ENCODE measurements at places on chromosomes 3 and 15.

GRCh38 chr3:59180006-59180405 is 130.2 kb upstream of the CFAP20DC start:
- DNase-seq: no peak

DNA sequence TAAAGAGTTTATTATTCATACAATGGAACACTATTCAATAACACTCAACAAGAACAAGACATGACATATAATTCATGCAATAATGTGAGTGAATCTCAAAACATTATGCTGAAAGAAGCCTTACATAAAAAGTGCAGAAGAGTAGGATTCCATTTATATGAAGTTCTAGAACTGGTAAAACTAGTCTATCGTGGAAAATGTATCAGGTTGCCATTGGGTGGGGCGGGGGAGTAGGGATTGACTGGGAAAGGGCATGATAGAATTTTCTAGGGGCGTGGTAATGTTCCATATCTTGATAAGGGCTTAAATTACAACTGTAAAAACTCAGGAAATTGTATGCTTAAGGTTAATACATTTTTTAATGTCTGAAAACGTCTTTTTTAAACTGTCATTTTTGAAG is 247.9 kb downstream of the SATB1 start:
- no peak for DNase-seq

GRCh38 chr3:187044206-187044605 is 95.1 kb downstream of the RPL39L start:
- no peak for DNase-seq

GRCh38 chr3:71050166-71050537 is 533.4 kb downstream of the FOXP1 start:
- DNase-seq: no peak

GRCh38 chr15:99656205-99656604 is 77.0 kb downstream of the LYSMD4 start:
- DNase-seq: no peak

DNA sequence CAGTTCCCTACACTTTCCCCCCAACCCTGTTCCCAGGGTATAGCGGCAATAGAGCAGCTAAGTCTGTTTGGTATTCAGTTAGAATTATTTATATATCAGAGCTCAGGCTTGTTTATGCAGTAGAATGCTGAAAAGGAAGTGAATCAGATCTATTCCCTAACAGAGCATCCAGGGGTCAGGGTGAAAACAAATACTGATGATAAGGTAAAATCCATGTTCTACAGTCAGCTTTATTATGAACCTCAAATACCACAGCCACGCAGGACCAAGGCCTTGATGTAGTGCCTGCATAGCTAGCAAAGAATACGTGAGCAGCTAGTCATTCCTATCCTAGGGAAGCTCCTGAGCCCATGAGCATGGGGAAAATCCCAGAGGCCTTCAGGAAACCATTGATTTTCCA is 229.7 kb upstream of the ICE2 start:
- no peak for DNase-seq

DNA sequence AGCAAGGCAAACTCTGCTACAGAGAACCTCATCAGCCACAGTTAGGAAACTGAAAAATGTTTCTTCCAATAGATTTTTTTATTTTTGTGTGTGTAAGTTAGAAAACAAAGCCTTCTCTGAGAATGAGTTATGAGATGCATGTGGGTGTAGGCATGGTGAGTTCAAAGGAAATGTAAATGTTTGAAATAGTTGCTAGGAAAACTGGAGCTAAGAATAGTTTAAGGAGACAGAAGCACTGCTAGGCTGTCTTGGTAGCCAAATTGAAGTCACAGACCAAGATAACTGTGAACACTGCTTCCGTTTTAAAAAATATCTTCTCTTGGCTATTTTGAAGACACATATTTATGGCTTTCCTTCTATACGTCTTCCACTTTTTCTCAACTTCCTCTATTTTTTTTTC is 1501.2 kb upstream of the CADM2 start:
- DNase-seq: no peak

DNA sequence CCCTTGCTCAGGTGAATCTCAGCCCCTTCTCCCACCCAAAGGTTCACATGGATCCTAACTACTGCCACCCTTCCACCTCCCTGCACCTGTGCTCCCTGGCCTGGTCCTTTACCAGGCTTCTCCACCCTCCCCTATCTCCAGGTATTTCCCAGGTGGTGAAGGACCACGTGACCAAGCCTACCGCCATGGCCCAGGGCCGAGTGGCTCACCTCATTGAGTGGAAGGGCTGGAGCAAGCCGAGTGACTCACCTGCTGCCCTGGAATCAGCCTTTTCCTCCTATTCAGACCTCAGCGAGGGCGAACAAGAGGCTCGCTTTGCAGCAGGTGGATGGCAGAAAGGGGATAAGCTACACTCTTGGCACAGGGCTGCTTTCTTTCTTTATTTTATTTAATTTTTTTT is 4.5 kb downstream of the FAM131A start:
- no peak for DNase-seq

DNA sequence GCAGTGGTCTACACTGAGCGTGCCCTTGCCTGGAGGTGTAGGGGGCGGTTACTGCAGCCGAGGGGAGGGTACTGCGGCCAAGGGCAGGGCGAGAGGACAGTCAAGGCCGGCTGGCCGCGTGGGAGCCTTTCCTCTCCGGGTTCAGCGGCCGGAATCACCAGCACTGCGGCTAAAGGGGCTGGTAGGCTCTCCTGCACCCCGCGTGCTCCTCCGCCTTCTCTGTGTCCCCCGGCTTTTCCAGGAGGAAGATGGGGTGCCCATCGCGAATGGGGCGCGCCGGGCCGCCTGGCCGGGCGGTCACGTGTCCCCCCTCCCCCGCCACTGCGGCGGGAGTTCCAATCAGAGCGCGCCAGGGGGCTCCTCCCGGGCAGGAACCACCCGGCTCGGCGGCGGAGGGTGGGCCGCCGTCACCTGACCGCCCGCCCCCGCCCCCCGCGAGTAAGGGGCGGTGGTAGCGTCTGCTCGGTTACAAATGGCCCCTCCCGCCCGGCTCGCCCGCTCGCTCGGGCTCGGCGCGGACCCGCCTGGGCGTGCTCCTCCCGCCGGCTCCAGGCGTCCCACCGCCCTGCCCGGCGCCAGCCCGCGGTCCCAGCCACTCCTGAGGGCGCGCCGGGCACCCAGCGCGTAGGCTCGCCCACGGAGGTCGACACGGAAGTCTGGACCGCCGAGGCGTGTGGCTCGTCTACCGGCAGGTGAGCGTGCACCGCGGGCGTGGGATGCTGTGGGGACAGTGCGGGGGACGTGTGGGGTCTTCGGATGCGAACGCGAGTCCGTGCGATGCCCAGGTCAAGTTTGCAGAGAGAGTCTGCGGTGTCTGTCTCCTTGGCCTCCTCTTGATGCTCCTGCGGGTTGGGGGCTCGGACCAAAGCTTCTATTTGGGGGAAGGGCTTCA is 242.6 kb upstream of the TOPAZ1 start:
- peak; percentile 78 for DNase-seq

DNA sequence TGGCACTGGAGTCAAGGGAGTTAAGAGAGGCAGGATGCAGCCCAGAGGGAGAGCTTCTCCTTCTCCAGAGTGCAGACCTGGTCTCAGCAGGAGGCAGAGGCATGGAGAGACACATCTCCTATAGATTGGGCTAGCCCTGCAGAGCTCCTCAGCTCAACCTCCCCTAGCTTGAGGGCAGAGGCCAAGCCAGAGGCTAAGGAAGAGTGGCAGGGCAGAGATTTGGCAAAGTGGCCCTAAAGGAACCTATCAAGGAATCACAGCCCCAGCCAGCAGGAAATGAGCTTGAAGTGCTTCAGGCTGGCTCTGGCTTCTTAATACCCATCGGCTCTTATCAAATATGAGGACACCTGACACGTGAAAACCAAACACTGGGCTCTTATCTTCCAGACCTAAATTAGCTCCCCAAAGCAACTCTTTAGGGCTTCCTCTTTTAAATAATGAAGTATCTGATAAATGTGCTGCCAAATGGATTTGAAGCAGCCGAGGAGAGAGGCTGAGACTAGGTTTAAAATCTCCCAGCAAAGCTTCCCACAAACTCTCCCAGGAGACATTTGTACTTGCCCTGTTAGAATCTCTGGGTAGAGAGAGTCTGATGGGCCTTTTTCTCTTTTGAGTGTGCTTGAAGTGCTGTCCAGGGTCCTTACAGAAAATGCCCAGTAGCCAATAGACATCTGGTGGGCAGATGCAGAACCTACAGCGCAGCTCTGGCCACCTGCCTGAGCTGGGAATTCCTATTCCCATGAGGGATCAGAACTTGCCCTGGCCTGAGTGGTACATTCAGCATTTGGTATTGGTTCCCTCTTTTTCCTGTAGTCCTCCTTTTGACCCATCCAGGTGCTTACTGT is 271.4 kb downstream of the CLSTN2 start:
- no peak for DNase-seq

GRCh38 chr3:127532561-127533203 is 57.9 kb downstream of the TPRA1 start:
- no peak for DNase-seq

GRCh38 chr3:4467522-4467867 is 426 bp upstream of the SUMF1 start:
- no peak for DNase-seq

- no peak for DNase-seq
Measured at GRCh38 chr3:70312336-70312735, at the start of gene MDFIC2. Gene MDFIC2 (minus strand): TSS chr3:70312638. CDS start chr3:70311973, 665 bp downstream.

GRCh38 chr3:171374661-171375285 is 85.4 kb downstream of the TNIK start:
- no peak for DNase-seq

- no peak for DNase-seq
Measured at GRCh38 chr3:156300929-156301840, 180.8 kb downstream of the KCNAB1 start.

GRCh38 chr3:100455841-100456550 is 36.4 kb upstream of the TMEM45A start:
- DNase-seq: peak; percentile 30

DNA sequence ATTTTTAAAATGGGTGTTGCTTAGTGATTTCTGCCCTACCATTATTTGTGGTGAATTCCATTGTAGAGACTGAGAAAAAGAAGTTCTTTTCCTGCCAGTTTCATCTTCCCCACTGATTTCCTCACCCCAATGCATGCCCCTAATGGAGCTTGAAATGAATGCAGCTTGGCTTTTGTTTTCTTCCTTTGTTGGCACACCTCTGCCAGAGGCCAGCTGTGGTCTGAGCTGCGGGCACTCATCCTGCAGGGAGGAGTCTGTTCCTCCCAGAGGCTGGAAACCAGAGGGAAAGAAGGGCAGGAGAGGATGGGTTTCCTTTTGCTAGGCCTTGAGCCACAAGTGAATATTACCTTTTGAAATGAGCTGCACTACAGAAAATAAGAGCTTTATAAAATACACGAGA is 9.3 kb upstream of the ST8SIA2 start:
- no peak for DNase-seq

GRCh38 chr3:73719413-73719851 is 94.7 kb upstream of the PDZRN3 start:
- no peak for DNase-seq

DNA sequence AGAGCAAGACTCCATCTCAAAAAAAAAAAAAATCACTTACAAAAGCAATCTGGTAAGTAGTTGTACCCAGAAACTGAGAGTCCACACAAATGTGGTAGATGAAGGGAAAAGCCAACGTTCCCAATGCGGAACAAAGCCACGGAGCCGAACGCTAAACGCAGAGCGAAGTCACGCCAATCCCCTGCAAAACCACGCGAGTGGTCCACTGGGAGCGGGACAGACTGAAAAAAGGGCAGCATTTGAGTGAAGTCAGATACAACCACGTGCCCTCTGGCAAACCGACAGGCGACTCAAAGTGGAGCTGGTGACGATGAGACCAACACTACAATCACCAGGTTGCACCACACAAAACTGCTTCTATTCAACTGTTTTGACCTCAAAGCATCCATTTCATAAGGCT is 246.1 kb upstream of the LYSMD4 start:
- no peak for DNase-seq

- no peak for DNase-seq
Measured at GRCh38 chr3:160055659-160056058, 67.0 kb downstream of the IL12A start.

- no peak for DNase-seq
Measured at GRCh38 chr15:100017140-100017539, 283.9 kb upstream of the LYSMD4 start.

DNA sequence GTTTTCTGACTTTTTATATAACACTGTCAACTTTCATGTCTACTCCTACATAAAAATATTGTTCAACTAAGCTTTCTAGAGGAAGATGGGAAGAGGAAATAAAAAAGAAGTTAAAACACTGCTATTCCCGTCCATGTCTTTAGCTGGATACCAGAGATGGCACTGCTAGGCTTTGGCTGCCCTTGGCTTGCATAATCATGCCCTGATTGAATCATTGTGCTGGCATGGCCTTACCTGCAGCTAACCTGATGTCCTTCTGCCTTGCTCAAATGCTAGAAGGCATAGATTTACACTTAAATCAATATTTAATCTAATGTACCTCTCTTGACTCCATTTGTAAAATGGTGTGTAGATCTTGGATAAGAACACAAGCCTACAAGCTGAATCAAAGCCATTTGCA is 539.7 kb upstream of the IL12A start:
- DNase-seq: no peak

- no peak for DNase-seq
Measured at GRCh38 chr15:41666353-41666920, 6.2 kb downstream of the MGA start.

DNA sequence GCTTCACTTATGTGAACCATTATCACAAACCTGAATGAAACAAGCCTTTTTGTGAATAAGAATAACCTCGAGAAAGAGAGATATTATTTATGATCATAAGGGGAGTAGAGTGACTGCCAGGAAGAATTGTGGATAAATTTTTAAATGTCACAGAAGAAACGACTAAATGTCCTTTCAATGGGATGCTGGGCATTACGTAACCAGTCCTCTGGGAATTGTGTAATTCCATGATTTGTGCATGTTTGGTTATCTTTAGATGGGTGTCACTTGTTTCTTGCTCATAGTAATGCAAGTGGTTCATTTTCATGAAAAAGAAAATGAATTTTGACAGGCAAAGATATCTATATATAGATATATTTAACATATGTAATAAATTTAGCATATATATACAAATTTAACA is 379.5 kb upstream of the AGTR1 start:
- DNase-seq: no peak

DNA sequence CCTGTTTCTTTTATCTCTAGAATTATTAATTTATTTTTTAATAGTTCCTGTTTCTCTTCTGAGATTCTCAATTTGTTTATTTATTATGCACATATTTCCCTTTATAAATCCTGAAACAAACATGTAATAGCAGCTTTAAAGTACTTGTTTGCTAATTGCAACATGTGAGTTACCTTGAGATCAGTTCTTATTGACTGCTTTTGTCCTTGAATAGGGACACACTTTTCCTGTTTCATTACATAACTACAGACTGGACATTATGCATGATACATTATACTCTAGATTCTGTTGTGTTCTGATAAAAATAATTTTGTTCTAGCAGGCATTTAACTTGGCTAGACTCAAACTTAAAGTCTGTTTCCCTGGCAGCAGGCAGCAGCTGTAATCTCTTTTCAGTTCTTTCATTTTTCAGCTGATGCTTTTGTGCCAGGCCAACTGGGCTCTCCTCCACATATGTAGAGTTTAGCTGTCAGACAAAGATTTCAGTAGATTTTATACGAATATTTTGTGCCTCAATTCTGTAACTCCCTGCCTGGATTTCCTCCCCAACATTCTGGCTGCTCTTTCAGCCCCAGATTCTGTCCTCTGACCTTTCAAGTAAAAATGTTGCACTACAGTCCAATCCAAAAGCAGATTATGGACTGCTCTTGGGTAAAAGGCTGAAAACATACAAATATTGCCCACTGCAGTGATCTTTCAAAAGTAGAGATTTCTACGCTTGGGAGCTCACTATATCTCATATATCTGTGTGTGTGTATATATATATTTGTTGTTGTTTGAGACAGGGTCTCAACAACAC is 41.9 kb downstream of the PCOLCE2 start:
- DNase-seq: no peak
